T-helper 1 cell treated with Interleukin-12 subunit alpha and Interleukin-12 subunit beta and Interleukin-4 antibody, amounts not matched to agents 30 ng/mL and 1 ng/mL, for 36 hours (primary cell): ENCODE measurements at places on chromosomes 7 and 10. TPM values are rescaled to one million over a fixed set of nuclear protein-coding genes. Genes with fewer than 3 reads are reported as not detected.

PAPOLB gene
- not detected in 2 replicates for total RNA-seq

MYPN gene
- not detected in 2 replicates for total RNA-seq

ING3 gene
- total RNA-seq = 24.6 and 28.1 TPM in 2 replicates

SLC25A13 gene
- total RNA-seq = 12.8 and 13.2 TPM in 2 replicates

WASHC2C gene
- total RNA-seq = 45.8 and 54.5 TPM in 2 replicates

CALCR gene
- not detected in 2 replicates for total RNA-seq

NUPR2 gene
- not detected in 2 replicates for total RNA-seq

PTPN12 gene
- total RNA-seq = 19.6 and 21.5 TPM in 2 replicates

ZNF92 gene
- 20.0 TPM in 2 replicates for total RNA-seq

CARD11 gene
- total RNA-seq = 141 and 143 TPM in 2 replicates

FRMD4A gene
- total RNA-seq = 0.02 TPM in 1 of 2 replicates, not detected in the other
